ENCODE measurements at places on chromosomes 6 and 20.

DNA sequence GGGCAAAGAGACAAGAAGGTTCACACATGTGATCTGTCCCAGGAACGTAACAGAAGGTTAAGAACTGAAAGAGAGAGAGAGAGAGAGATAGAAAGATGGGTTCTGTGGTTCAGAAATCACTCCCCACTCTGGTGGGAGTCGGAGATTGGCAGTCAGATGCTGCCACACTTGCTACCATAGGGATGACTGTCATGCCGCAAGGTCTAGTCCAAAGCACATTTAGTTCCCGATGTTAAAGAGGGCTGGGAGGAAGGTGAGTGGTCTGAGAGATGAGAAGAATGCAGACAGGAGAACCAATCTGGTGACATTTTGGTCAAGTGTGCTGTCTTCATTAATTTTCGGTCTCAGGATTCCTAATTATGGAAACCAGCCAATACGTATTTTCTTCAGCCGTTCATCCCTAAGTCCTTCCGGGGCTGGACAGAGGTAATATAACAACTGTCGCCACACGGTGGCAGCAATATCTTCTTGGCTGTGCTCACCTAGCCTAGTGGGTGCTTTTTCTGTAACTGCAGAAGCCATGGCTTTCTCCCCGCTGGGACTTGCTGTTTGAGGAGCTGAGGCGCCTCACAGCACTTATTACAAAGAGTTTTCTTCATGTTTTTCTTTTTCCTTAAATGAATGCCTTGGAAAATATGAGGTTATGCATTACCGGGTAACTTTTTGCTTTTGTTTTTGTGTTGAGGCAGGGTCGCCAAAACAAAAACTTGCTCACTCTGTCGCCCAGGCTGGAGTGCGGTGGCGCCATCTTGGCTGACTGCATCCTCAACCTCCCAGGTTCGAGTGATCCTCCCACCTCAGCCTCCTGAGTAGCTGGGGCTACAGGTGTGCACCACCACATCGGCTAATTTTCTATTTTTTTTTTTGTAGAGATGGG lies 46.0 kb downstream of the SLC35D3 start:
- peak; percentile 51 for DNase-seq

- DNase-seq, result no peak
Observed at GRCh38 chr6:34115403-34115795, 30.5 kb downstream of the GRM4 start.

DNA sequence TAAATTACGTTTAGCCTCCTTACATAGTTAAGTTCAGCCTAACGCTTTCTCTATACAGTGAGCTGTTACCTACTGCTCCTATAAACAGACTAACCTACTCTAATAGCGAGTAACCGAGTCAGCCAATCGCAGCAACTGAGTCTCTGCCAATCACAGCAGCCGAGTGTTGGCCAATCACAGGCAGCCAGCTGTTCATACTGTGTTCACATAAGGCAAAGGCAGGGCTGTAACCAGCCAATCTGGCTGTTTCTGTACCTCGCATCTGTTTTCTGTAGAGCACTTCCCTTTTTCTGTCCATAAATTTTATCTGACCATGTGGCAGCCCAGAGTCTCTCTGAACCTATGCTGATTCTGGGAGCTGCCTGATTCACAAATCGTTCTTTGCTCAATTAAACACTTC lies 263.9 kb upstream of the JARID2 start:
- no peak for DNase-seq

- no peak for DNase-seq
Observed at GRCh38 chr6:144853603-144854002, 568.5 kb downstream of the UTRN start.

- no peak for DNase-seq
Observed at GRCh38 chr6:108768792-108769524, 79.3 kb upstream of the ARMC2 start.

GRCh38 chr6:107618672-107619071 lies 128.8 kb downstream of the SOBP start:
- no peak for DNase-seq

GRCh38 chr6:105199711-105200110 lies 19.9 kb upstream of the POPDC3 start:
- no peak for DNase-seq

Measured in NCI-H526 (cell line).